ENCODE measurements at places on chromosomes 7 and 10.

GRCh38 chr7:71842786-71843185 lies 569.4 kb downstream of the CALN1 start:
- no peak for DNase-seq

- no peak for DNase-seq
These were observed 315.3 kb downstream of the BMPER start for GRCh38 chr7:34220506-34221185.

DNA sequence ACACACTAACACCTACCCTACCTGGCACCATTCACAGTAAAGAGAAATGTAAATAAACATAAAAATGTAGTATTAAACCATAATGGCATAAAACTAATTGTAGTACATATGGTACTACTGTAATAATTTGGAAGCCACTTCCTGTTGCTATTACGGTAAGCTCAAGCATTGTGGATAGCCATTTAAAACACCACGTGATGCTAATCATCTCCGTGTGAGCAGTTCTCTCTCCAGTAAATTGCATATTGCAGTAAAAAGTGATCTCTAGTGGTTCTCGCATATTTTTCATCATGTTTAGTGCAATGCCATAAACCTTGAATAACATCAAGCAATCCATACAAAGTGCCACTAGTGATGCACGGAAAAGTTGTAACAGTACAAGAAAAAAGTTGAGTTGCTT lies 75.4 kb downstream of the CFTR start:
- no peak for DNase-seq

DNA sequence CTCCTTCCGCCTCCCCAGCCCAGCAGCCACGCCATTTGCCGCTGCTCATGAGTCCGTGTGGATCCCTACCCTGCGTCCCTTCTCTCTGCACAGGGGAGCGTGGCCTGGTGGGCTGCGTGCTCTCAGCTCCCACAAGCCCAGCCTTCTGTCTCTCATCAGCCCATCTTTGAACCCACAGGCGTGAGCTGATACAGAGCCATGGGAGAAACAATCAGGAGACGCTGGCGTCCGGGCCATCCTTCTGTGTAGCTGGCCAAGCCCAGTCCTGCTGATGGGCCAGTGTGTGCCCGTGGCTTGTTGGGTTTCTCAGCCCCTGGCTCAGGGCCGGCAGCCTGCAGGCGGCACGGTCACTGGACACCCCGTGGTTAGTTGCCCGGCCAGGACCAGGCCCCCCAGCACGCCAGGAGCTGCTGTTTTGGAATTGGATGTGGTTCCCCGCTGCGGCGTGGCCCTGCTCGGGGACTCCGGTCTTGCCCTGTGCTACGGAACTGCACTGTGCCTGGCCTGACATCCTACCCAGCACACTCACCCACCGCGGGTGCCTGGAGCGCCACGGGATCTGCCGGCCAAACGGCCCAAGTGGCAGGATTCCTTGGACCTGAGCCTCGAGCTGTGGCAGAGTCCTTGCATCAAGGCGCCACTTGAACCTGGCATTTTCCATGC lies 88.9 kb downstream of the ELFN1 start:
- no peak for DNase-seq

DNA sequence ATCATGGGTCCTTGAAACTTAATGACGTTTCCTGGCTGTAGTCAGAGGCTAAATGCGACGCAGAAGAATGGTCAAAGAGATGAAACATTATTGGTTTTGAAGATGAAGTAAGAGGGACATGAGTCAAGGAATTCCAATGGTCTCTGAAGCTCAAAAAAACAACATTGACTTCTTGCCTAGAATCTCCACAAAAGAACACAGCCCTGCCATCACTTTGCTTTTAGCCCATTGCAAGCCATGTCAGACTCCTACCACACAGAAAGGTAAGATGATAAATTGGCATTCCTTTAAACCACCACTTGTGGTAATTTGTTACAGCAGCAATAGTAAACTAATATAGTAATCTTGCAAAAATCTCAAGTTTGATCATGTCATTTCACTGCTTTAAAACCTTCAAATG lies 109.4 kb downstream of the TMEM26 start:
- DNase-seq = no peak

GRCh38 chr10:12960941-12961340 lies 40.6 kb downstream of the CCDC3 start:
- no peak for DNase-seq

DNA sequence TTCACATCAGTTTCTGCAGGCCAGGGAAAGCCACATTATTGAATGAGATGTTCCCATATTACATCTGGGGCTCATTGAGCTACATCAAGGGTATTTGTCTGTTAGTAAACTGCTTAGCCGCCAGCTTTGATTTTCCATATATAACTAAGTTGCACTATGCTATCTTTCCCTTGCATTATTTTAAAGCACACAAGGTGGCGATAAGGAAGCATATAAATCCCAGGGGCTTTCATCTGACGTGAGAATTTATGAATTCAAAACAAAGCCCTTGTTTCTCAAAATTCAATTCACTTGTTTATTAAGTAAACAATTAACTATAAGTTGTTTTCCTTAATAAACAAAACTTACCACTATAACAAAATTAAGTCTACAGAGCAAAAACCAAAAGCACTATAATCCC lies 334.1 kb upstream of the TPK1 start:
- DNase-seq = peak; percentile 22

GRCh38 chr7:75033826-75034225 lies 39.8 kb downstream of the RCC1L start:
- no peak for DNase-seq

GRCh38 chr7:69620063-69620462 lies 21.8 kb downstream of the AUTS2 start:
- DNase-seq = peak; percentile 70

DNA sequence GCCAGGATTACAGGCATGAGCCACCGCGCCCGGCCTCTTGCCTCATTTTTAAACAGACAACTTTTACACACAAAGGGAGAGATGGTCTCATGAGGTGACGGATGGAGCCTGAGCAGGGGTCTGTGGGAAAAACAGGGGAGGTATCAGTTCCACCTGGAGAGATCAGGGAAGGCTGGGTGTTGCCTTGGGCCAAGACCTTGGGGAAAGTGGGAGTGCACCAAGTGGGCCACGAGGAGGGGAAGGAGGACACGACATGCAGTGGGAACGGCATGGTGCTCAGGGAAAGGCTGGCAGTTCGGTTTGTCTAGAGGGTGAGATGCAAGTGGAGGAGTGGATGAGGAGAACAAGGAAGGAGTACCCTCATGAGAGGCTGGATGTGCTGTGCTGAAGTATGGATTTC lies 8.9 kb upstream of the ZNF777 start:
- DNase-seq = no peak

DNA sequence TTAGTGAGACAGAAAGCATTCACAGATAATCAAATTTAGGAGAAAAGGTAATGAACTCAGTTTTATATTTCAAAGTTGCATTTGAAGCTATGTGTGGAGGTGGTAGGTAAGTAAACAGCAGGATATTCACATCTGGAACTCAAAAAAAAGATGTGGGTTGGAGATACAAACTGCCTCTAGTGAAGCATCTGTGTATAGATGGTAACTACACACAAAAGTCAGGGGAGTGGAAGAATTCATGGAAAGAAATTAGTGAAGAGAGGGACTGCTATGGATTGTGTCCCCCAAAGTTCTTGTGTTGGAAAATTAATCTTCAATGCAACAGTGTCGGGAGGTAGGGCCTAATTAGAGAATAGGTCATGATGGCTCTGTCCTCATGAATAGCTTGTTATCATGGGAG lies 18.3 kb upstream of the WAC start:
- DNase-seq = no peak

DNA sequence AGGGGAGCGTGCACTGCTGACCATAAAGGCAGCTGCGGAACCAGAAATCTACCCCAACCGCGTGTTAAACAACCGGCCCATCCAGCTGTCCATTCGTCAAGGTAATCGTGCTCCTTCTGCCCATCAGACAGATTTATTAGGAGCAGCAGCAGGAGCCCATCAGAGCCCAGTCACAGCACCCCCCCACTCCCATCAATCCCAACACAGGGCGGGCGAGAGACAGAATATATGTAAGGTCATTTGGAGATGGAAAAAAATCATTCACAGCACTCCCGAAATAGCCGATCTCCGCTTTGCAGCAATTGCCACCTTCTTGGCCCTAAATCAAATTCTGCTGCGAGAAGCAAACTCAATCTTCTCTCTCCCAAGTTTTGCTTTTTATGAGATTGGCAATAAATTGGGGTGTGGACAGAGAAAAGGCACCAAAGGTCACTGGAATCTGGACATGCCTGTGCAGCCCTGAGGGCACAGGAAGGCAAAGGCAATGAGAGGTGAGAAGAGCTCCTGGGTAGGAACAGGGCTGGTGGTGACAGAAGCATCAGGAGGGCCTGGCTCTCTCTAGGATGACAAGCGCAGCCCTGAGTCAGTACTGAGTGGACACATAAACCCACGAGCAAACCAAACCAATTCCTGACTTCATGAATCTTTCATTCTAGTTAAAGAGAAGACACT lies 145.0 kb upstream of the ZMIZ1 start:
- no peak for DNase-seq

DNA sequence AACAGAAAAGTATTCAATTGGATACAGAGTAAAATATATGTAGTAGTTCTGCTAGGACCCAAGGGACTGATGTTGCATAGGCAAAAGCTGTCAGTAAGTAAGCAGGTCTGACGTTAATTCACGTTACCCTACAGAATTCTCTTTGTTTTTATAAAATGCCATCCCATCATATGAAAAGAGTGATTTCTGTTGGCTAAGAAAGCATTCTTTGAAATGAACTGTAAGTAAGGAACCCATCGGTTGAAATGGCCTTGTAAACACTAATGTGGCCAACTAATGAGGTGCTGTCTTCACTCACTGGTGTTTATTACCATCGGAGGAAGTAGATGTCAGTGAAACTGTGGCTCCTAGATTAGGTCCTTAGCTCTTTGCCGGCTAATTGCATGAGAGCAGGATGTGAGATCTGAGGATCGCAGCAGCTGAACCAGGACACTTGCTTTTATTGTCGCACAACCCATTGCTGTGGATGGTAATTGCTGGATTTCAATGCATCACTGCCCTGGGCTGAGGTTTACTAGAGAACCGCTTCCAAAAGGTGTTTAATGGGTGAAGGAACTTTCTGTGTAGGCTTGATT lies 49.5 kb downstream of the UBE3C start:
- DNase-seq = no peak

DNA sequence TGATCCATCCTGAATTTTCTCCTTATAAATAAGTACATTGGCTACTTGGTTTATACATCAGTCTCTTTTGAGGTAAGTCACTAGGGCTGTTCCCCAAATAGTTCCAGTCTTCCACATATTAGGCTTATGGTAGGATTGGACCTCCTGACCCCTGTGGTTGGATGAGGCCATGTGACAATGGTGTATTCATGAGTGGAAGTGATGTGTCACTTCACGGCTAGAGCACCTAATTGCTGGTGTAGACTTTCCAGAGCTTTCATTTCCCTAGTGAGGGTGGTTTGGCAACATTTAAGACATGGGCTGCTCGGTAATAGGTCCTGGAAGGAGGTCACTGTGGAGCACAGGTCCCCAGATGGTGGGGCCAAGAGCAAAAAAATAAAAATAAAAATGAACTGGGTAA lies 141.2 kb upstream of the ABCB5 start:
- DNase-seq = no peak

- no peak for DNase-seq
These were observed 142.6 kb downstream of the PLXDC2 start for GRCh38 chr10:19958787-19959186.

DNA sequence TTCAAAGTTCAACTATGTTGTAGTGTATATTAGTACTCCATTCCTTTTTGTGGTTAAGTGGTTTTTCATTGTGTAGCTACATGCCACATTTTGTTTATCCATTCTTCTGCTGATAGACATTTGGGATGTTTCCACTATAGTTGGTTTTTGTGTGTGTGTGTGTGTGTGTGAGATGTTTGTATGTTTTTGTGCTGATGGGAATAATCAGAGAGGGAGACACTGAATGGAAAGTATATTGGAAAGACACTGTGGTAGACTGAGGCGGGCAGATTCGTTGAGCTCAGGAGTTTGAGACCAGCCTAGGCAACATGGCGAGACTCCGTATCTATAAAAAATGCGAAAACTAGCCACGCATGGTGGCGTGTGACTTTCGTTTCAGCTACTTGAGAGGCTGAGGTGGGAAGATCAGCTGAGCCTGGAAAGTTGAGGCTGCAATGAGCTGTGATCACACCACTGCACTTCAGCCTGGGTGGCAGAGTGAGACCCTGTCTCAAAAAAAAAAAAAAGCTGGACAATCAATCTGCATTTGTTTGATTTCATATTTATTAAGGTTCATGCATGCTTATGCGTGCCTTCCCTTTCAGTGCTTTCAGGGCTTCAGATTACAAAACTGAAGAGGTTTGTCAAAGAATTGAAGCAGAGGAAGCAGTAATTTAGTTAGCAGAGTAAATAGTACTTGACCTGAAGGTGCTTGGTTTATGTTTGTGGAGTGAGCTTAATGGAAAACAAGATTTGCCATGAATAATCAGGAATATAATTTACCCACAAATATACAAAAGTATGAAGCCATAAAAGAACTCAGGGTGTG lies 14.7 kb downstream of the SEC24C start:
- DNase-seq = no peak

- no peak for DNase-seq
These were observed 590.0 kb upstream of the SEMA3D start for GRCh38 chr7:85776691-85777345.

DNA sequence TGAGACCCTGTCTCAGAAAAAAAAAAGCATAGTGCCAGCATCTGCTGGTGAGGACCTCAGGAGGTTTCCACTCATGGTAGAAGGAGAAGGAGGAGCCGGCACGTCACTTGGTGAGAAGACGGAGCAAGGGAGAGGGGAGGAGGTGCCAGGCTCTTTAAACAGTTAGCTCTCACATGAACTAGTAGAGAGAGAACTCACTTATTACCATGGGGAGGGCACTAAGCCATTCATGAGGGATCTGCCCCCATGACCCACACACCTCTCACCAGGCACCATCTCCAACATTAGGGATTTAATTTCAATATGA lies 62.9 kb upstream of the VKORC1L1 start:
- DNase-seq = no peak

DNA sequence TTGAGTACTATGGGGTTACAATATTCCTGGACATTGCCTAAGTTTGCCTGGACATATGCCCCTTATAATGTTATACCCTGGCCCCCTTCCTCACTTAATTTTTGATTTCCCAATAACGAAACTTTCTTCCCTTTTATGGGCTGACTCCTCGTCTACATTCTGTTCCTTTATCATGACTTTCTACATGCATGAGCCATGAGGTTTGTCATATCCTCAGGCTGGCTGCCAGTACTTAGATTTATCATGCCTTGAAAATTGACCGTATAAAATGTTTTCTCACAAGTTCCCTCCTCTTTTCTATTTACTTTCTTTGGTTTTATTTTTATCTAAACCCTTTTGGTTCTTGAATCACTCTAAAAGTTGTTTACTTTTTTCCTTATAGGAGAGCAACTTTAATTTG lies 4.7 kb downstream of the DNAH11 start:
- DNase-seq = no peak

GRCh38 chr10:22740180-22740579 lies 25.8 kb upstream of the PIP4K2A start:
- DNase-seq = no peak

- DNase-seq = no peak
These were observed 31.8 kb upstream of the BMPER start for GRCh38 chr7:33873518-33873917.

DNA sequence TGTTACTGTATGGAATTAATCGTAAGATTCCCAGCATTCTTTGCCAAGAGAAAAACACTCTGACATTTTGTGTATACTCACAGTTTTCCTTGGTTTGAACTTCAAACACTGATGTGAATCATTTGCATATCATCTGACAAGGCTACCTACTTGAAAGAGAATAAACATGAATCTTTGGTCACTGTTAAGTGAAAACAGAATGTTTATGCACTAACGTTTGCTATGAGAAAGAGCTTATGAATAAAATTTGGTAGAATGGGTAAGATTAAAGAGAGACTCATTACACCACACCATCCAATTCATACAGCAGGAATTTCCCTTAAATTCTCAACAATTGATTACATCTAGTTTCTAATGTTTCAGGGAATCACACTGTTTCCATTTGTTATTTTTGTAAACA lies 46.6 kb downstream of the MACC1 start:
- no peak for DNase-seq

All from NCI-H2171 (cell line).